ENCODE measurements at places on chromosomes 12 and 14. TPM values are rescaled to one million over a fixed set of nuclear protein-coding genes. Genes with fewer than 3 reads are reported as not detected.

GPRC5D gene
- not detected for total RNA-seq

TSPAN19 gene
- not detected for total RNA-seq

ITPK1 gene
- 61.3 TPM for total RNA-seq

DNA sequence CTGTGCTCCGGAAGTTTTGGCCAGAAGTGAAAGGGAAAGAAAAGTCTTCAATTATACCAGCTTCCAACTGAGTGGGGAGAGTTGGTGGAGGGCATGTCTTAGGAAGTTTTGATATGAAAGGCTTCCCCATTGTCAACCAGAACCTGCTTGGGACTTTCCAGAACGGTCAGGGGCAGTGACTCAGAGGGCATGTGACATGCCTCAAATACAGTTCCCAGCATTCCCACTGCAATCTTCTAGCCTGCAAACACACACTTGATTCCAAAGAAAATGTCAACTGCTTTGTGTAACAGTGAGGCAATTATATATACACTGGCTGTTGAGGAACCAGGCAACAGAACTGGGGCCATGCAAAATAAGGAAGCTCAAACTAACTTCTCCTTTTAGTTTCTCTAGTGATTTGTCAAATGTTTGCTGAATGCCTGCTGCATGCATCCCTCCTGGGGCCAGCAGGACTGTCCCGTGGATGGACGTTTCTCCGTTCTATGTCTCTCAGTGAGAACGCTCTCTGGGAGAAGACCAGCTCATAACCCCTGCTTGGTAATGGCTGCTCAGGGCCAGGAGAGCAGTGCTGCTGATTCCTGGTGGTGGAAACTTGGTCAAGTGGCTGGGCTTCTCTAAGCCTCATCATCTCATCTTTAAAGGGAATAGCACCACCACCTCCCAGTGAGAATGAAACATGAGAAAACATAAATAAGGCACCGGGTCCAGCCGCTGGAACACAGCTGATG is 18.3 kb downstream of the SLC25A47 start:
- no peak for DNase-seq

CCDC184 gene
- not detected for total RNA-seq

DNA sequence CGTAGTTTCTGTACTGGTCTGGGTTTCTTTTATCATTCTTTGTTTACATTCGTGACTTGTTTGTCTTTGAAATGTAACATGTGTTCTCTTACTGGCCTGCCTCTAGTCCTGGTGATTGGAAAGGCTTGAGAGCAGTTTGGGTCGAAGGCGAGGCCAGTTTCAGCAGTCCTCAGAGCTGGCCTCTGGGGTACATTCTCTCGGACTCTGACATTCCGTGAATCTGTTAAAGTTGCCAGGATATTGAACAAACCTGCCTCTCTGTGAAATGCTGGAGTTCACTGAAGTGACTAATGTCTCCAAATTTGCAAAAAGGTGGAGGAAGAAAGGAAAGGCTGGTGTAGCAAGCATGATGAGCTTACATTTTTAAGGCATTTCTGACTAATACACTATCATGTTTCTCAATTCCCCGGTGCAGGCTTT is 1.5 kb downstream of the PLEKHA5 start:
- peak; percentile 81 for DNase-seq

GRCh38 chr14:65485516-65485915 is 73.0 kb downstream of the FUT8 start:
- no peak for DNase-seq

GRCh38 chr12:95460896-95461295 is 13.1 kb upstream of the METAP2 start:
- no peak for DNase-seq

GRCh38 chr12:108580531-108580930 is 17.4 kb downstream of the TMEM119 start:
- DNase-seq: no peak

GRCh38 chr12:110932046-110932445 is 11.7 kb upstream of the MYL2 start:
- DNase-seq: no peak

DNA sequence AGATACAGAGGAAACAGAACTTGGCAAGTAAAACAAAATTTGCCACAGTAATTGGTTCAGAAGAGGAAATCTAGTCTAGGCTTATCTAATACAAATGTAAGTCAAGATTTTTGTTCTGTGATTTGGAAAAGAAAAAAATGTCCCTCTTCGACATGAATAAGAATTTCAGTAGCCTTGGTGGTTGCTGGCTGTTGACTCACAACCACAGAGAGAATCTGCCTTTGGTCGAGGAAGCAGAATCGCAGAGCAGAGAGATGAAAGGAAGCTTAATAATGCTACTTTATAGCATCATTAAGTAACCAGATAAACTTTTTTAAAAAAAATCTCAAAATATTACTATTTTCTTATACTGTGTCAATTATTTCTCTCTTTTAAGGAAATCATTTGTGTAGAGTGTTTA is 1096.6 kb downstream of the FLRT2 start:
- no peak for DNase-seq

GRCh38 chr12:49874142-49874897 is 29.4 kb downstream of the FAIM2 start:
- no peak for DNase-seq
